Heart left ventricle (tissue), 16 donors: ENCODE measurements at places on chromosomes 5 and 9.

DNA sequence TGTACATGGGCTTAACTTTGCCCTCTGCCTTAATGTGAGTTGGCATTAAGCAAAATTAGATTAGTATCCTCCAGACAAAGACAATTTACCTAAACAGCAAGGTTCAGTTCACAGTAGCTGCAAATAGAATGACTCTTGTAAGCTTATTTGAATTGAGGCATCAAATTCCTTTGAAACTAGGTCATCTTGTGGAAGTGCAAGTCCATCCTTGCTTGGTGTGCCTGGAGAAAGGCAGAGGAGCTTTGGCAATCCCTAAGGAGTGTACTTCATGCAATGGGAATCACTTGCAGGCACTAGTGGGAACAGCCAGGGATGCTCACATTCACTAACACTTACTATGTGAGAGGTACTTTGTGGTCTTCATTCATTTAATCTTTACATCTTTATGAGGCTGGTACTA, 118.3 kb downstream of the DRD1 start:
- DNase-seq: no peak

DNA sequence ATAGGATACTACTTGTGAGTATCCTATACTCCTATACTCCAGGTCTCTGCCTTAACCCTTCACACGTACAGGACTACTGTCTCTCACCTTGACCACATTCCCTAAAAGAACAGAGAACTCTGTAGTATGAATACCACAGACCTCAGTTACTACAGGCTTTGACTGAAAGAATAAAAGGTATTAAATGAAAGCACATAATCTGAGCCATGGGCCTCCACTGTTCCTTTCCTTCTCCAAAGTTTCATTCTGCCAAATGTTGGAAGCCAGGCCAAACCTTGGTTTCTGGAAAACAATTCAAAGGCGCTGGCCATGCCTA, 191.5 kb downstream of the TSSK1B start:
- DNase-seq: no peak

DNA sequence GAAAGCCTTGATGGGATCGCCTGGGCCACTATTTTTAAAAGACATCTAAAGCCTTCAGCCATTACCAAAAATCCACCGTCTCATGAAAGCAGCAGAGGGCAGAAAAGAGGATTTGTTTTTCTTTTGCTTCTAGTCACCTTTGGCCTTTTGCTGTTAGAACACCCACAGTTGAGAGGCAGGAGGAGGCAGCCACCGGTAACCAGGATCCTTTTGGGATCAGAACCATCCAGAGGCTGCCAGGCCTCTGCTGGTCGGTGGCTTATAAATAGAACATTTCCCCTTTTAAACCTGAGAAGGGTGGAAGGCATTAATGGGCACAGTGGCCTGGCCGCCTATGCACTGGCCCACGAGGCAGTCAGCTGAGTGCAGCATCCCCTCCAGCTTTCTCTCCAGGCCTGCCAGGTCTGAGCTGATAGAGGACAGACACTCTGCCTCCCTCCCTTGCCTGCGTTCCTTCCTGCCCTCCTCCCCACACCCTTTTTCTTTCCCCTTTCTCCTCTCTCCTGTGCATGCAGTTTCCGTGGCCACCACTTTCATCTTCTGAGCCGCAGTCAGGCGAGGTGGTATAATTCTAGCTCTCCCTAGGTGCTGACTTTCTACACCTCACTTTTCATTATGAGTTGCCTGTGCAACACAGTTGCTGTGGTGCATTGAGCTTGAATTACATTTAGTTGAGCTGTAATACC, 253.4 kb downstream of the ARHGAP26 start:
- DNase-seq: peak; percentile 80

- DNase-seq: no peak
Observed at GRCh38 chr9:90464978-90465377, 177.6 kb downstream of the DIRAS2 start.

- no peak for DNase-seq
Observed at GRCh38 chr5:140466981-140467742, 65.5 kb downstream of the ANKHD1 start.

- no peak for DNase-seq
Observed at GRCh38 chr5:141867139-141867538, 11.1 kb downstream of the PCDH1 start.

- peak; percentile 45 for DNase-seq
Observed at GRCh38 chr5:10319202-10319851, 11.6 kb upstream of the CMBL start.

DNA sequence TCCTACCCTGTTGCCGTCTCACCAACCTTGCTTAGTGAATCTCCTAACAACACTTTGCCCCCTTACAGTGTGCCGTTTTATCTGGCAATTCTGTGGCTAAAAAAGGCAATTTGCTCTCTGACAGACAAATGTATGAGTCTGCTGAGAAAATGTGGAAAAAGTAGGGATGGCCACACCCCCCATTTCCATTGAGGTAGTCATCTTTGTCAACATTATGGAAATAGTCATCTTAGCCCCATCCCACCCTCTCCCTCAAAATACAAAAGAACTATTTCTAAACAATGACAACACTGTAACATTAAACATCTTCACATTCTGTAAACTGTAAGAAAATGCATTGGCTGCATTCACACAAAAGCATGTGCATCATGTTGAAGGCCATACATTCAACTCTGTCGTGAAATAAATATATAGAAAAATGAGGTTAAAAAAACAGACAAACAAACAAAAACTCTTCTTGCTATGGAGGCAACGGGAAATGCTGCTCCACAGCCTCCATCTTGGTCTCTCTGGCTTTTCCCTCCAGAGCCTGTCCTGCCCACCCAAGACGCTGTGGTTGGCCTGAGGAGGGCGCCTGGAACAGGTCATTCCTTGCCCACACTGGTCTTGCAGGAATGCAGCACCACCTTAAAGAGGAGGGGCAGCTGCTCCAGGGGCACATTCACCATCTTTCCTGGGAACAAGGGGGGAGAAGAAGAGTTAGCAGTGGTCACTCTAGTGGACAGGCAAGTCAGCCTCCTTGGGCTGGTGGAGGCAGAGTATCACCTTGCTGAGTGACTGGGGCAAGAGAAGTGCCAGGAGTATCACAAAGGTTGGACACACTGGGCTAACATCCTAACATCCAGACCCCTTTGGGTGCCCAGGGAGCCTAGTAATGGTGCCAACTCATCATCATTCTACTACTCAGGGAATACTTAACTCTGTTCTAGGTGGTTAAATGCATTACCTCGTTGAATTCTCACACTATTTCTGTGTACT, 15.2 kb upstream of the NR5A1 start:
- DNase-seq: no peak

GRCh38 chr9:109033941-109034700, 20.8 kb upstream of the CTNNAL1 start:
- DNase-seq: no peak

DNA sequence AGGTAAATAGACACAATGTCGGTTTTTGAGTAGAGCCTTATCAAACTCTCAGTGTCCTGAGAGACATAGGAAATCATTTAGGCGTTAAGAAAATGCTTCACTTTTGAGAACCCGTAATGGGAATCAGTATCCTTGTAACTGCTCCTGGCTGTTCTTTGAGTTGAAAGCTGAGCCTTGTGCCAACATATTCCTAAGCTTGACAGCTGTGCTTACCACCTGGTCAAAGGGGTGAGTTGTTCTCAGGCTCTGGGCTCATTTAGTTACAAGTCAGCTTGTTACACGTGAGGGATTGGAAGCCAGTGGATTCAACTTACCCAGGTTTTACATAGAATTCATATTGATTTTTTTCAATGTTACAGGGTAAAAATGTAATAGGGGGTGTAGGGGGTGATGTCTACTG, 145.9 kb downstream of the GABRB2 start:
- no peak for DNase-seq

GRCh38 chr5:170449232-170449631, 54.6 kb upstream of the KCNIP1 start:
- no peak for DNase-seq

DNA sequence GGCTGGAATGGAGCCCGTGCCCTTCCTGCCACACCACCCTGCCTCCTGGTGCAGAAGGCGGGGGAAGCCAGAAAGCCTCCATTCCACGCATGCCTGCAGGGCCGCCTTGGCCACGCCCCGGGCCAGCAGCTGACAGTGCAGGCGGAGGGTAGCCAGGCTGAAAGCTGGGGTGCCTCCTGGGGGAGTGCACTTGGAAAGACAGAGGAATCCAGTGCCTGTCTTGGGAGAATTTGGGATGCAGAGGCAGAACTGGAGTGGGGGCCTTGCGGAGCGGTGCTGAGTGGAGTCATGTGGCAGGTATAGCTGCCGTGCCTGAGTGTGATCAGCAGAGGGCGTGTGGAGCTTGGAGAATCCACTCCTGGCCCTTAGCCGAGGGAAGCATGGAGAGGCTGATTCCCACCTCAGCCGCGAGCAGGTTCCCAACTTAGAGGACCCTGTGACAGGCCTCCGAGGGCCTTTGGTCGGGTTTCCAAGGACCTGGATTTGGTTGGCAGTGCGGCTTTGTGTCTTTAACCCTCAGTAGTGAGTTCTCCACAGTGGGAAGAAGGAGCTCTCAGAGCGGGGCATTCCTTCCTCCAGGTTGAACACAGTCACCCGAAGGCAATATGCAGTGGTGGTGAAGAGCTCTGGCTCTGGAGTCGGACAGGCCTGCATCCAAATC, 9.1 kb upstream of the URM1 start:
- DNase-seq: peak; percentile 87

GRCh38 chr9:72643651-72644050, 122.2 kb downstream of the TMC1 start:
- DNase-seq: no peak

DNA sequence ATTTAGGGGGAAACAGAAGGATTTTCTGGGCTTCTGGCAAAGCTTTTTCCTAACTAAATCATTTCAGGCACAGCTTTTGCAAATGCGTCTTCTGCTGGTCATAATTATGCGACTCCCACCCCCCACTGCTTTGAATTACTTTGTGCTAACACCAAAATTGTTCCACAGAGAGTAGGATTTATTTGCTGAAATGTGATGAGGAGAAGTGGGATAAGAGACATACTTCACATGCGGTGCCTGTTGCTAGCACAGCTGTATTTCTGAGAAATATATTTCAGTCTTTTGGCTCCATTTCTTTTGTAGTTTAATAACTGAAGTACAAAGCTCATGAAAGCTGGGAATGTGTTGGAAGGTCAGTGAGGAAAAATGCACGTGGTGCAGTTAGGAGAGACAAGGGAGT, 83.2 kb upstream of the TAS2R1 start:
- DNase-seq: no peak

- DNase-seq: no peak
Observed at GRCh38 chr9:17938035-17938655, 359.3 kb downstream of the SH3GL2 start.

DNA sequence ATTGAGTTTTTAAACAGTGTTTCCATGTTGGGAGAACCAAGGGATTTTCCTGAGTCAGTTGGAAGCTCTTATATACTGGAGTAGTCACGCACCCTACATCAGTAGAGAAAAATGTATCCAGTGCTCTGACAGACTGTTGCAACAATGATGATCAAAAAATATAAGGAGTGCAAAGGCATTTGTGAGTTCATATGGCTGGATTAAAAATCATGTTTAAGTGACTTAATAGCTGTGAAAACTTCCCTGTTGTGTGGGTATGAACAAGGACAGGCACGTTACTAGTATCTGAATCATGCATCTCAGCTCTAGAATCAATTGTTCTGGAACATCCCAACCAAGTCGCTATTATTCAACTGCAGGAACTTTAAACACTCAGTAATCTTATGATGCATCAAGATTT, 229.7 kb downstream of the ROR2 start:
- no peak for DNase-seq

- DNase-seq: peak; percentile 78
Observed at GRCh38 chr9:129436751-129437625, 183.9 kb downstream of the C9orf50 start.

GRCh38 chr9:4306066-4306776, 6.4 kb upstream of the GLIS3 start:
- no peak for DNase-seq

DNA sequence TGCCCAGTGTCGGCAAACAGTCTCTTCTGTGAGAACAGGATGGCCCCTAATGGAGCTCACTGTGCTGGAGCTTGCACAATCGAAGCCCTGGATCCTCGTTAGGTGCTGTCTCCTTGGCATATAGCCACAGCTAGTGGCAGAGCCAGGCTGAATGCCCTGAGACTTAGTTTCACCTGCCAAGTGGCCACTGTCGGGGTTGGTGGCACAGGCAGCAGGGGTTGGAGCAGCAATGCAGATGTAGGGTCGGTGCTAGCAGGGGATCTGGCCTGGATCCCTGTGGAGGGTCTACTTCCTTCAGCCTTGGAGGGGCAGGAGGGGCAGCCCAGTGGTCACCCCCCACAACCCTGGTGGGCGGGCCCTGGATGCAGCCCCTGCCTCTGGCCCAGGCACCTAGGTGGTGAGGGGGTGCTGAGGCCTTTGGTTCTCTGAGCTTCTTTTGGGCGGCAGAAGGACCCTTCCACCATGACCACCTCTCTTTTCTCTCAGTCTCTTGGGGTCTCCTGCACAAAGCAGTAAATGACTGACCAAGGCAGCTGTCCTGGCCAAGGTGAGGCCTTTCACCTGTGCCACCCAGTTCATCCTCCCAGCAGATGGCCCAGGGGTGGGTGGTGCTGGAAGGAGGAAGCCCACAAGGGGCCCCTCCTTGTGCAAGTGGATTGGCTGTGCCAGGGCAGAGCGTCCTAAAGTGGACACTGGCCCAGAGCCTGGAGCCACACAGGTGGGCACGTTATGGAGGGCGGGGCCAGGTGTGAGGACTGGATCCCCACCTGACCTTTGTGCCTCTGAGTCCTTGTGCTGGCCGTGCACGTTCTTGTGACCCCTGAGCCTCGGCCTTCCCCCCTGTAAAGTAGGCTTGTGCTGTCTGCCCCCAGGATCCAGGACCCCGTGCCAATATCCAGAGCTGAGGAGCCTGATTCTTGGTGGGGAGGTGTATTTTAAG, 44.8 kb downstream of the PHF2 start:
- peak; percentile 70 for DNase-seq
